SW480 (cell line): ENCODE measurements at places on chromosomes 6 and 20.
A peak's percentile ranks its signal among the peaks of the same experiment; 100 is the strongest.

DNA sequence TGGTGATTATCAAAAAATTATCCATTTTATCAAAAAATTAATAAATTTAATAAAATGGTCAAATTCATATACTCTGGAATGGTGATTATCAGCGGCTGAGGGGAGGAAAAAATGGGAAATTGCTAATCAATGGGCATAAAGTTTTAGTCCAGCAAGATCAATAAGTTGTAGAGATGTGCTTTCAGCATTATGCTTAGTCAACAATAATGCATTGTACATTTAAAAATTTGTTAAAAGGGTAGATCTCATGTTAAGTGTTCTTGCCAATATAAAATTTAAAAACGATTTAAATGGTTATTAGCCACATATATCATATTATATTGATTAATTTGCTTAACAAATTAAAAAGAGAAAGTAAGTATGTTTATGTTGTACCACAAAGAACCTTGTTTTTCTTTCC, 56.6 kb downstream of the HS3ST5 start:
- no peak for DNase-seq

DNA sequence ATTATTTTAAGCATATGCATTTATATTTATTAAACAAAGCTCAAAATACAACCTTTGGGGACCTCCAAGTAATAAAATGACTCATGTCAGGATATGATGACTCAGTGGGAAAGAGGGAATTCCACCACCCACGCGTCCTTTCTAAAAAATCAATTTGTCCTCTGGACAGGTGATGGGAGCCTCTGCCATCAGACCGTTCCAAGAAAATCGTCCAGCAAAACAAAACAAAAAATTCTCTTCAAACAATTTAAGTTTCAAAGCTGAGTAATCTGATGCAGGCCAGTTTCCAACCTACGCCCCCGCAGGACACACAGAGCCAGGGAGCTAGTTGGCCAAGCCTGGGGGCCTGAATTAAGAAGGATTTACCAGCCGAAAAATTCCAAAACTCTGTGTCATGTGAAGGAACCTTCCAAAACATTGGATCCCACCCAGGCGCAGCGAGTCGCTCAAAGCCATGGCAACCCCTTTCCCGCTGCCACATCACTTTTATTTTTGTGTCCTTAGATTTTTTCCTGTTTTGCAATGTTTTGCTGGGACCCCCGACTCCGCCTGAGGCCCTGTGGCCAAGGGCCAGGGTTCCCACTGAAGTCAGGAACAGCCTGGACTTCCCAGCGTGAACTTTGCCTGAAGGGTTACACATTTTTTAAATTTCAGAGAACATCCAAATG, 95.3 kb downstream of the NFATC2 start:
- peak; percentile 98 for DNase-seq

- DNase-seq: no peak
Measured at GRCh38 chr6:168089186-168090063, 10.4 kb upstream of the FRMD1 start.

DNA sequence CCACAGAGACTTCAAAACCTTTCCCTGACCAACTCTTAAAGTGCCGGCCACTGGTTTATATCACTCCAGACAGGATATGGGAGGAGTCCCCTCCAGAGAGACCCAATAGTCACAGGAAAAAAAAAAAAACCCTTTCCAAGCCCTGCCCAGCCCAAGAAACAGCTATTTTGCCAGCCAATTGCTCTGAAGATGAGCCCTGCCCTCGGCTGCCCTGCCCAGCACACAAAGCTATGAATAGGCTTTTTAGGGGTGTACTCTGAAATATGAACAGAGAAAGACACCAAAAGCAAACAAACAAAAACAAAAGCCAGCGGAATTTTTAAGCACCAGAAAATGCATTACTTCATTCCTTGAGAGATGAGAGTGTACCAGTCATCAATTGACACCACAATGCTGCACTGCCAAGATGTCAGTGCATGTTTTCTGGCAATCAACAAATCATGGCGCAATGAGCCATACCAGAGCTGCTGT, 275.1 kb downstream of the C6orf118 start:
- no peak for DNase-seq

- no peak for DNase-seq
Measured at GRCh38 chr6:12594530-12594893, 122.1 kb upstream of the PHACTR1 start.

GRCh38 chr6:18389479-18389878, 2.3 kb downstream of the RNF144B start:
- DNase-seq: no peak

- DNase-seq: no peak
Measured at GRCh38 chr6:138430361-138431145, 26.5 kb downstream of the HEBP2 start.

DNA sequence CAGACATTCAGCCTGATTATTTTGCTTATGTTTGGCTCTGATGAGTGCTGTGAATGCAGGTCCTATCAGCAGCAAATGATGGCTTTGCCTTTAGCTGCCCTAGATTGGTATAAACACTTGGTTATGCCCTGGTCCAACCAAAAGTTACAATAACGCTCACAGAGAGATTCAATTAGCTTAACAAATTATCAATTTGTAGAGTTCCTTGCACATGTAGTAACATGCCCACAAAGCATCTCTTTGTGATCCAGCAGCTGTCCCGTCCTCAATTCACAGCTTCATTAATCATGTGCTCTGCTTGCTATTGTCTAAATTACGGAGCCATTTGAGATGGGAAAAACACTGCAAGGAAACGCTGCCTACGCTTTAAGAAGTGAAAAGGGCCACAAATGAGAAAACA, 457.9 kb downstream of the HDGFL1 start:
- DNase-seq: no peak

DNA sequence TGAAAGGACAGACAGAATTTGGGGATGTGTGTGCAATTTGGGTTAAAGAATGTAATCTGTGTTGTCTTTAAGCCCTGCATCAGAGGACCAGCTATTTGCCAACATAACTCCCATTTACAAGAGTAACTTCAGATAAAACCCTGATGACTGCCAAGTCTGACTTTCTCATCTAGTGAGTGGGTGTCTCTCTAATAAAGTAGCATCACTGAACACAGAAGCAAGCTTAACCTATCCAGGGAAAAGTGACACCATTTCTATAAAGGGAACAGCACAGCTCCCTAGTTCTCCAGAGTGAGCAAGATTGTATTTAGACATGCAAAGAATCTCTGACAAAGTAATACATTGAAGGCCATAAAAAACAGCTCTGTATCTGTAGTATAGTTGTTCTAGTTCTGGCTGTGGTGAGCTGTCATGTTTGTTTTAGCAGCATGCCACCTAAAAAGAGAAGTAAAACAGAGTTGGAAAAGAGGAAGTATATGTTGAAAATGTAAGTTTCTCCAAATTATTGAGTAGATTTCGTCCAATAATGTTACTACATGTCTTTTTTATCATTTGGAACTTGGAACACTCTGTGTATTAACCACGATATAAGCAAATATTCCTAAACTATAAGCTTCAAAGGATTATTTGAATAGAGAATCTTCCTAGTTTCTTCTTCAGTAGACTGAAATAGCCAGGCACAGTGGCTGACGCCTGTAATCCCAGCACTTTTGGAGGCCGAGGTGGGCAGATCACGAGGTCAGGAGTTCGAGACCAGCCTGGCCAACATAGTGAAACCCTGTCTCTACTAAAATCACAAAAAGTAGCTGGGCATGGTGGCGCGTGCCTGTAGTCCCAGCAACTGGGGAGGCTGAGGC, 8.8 kb upstream of the PIM1 start:
- DNase-seq: no peak

DNA sequence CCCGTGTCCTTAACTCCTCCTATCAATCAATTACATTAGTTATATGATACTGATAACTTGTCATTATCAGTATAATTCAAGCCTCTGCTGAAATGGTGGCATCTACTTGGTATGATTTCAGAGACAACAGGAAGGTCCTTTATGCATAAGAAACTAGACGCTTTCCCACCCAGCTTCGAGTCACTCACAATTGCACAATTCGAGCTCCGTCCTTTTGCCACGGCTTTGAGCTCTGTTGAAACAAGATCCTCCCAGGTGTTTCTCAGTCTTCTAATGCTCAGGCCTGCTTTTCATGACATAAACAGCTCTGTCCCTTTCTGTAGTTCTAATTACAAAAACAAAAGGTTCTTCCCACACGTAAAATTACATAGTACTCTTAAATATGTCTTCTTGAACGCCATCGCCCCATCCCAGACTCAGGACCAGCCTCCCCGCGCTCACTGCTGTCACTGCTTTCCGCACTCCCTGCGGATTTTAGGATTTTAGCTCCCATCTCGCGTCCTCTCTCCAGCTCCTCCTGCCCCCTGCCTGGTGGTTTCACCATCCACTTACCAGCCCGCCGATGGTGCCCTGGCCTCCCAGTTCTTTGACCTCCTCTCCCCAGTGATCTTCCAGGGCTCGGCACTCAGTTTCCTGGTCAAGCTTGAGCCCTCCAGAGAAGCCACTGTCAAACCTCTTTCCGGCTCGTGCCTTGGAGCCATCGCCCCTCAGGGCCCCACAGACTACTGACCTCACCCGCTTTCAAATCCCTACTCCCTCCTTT, 23.2 kb upstream of the PNPLA1 start:
- no peak for DNase-seq

DNA sequence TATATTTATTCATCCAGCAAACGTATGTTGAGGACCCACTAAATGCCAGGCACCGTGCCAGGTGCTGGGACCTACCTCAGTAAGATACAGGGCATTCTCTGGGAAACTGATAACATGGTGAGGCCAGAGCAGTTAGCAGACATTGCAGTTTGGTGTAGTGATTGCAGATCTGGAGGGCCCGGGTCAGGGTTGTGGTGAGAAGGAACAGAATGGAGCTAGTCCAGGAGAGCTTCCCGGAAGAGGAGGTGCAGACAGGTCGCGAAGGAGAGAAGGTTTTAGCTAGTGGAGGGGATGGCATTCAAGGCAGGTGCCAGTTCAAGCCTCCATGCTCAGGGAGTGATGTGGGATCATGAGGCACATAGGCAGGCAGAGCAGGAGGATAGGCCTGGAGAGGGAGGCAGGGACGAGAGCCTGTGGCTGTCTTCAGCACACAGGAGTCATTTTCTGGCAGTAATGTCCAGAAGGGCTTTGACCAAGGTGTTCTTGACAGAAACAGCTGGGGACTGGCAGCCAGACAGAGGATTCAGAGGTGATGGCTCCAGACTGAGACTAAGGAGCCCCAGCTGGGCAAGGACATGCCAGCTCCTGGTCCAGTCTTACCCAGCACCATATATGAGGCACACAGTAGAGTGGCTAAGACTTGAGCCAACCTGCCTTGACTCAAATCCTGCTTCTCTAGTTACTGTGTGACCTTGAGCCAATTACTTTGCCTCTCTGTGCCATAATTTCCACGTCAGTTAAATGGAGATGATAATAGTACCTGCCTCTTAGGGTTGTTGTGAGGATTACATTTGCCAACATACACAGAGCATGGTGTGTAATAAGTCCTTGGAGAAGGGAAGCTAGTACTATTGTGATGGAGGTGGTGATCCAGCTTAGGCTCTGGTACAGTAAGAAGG, 48.3 kb upstream of the FANCE start:
- DNase-seq: no peak

- peak; percentile 63 for DNase-seq
Measured at GRCh38 chr6:43021270-43022047, at the start of gene RRP36. TSS of gene RRP36 (plus strand) at chr6:43021623. CDS start at chr6:43021655, 32 bp downstream.

GRCh38 chr6:16690608-16691142, 70.6 kb downstream of the ATXN1 start:
- DNase-seq: no peak

- DNase-seq: no peak
Measured at GRCh38 chr20:24892931-24893330, 56.1 kb upstream of the CST7 start.

- DNase-seq: no peak
Measured at GRCh38 chr20:62552613-62553012, 76.8 kb upstream of the GATA5 start.

- no peak for DNase-seq
Measured at GRCh38 chr6:147752689-147753403, 244.4 kb downstream of the SAMD5 start.

DNA sequence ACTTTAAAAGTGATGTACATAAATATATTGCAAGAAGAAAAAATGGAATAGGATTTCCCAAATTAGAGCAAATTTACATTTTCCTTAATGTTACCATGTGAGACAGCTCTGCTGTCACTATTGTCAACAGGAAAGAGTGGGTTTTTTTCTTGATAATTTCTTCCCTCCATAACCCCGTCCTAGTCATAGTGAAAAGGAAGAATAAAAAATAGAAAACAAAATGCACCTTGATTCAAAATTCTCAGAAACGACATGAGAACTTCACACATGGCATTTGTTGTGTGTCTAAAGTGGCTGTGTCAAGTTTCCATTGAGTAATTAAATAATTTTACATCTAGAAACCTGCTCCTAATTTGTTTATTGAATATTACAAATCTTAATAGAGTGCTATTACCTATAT, 945.2 kb upstream of the SLC35B3 start:
- DNase-seq: no peak

DNA sequence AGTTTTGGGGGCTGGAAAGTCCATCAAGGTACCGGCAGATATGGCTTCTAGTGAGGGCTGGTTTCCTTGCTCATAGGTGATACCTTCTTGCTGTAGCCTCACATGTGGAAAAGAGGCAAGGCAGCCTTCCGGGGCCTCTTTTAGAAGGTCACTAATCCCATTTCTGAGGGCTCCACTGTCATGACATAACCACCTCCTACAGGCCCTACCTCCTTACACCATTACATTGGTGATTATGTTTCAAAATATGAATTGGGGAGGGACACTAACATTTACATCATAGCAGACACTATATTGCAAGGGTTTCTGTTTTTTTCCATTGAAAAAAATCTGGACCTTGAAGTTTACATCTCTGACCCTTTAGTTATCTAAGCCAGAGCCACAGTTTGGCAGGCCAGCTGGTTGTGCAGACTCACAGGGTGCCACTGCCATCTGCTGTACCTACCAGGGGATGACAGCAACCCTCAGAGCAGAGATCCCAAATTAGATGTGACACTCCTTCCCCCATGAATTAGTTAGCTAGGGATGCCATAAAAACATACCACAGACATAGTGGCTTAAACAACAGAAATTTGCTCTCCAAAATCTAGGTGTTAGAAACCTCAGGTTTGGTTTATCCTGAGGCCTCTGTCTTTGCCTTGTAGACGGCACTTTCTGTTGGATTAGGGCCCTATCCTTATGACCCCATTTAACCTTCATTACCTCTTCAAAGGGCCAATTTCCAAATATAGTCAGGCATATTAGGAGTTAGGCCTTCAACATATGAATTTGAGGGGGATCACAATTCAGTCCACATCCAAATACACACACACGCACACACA, 166.4 kb upstream of the RNF217 start:
- peak; percentile 13 for DNase-seq

DNA sequence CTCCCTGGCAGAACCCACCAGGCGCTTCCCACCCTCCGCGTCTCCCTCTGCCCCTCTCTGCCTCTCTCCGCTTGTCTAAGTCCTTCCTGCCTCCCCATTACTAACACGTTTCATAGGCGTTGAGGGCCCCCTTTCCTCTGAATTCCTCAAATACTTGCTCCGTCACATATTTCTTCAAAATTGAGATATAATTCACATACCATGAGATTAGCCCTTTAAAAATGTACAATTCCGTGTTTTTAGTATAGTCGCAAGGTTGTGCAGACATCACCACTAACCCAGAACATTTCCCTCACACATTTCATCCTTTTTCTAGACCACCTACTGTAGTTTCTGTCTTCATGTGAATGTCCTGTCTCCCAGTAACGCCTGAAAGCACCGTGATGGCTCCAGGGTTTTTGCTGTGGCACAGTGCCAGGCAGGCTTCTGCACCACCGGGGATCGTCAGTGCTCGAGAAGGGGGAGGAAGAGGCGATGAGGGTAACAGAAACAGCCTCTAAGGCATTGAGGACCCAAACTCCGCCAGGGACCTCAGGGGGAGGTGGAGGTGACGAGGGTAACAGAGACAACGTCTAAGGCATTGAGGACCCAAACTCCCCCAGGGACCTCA, 141.9 kb upstream of the SNX9 start:
- no peak for DNase-seq
